ENCODE measurements at places on chromosomes 5 and 9.

DNA sequence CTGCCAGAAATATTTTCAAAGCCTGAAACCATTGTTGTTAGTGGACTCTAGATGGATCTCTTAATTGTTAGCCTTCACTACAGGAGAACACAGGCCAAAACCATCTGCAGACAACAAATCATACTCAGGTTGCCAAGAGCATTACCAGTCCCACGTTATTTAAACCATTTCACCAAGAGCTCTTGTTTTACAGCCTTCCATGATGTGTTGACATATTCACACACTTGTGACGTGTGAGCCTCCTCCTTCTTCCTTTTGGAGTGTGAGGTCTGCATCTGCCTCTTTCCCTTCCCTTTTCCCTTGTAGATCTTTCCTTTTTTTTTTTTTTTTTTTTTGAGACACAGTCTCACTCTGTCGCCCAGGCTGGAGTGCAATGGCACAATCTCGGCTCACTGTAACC, 279.0 kb downstream of the AUH start:
- DNase-seq = no peak

DNA sequence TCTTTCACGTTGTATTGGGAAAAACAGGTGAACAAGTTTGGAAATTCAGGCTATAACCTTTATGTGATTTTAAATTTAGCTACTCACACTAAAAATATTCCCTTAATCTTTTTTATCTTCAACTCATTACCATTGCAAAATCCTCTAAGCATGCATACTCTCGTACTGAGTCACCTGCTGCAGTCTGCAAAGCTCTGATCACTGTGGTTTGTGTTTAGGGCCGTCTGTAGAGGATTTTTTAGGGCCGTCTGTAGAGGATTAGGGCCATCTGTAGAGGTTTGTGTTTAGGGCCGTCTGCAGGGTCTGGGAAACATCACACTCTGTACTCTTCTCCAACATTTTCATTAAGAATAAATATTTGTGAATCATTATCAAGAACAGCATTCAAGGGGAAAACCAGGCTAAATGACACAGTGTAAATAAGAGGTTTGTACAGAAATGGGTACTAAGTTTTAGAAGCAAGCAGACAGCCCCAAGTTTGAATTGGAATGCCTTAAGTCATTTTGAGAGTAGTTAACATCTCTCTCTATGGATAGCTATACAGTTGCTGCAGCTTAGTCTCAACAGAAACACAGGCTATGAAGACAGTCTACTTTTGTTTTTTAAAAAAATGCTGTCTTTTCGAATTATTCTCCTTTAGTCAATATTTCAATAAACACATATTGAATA, 155.0 kb upstream of the TSLP start:
- DNase-seq = no peak

- no peak for DNase-seq
Observed at GRCh38 chr5:119356612-119357188, 881 bp downstream of the TNFAIP8 start.

- DNase-seq = no peak
Observed at GRCh38 chr9:18059447-18059846, 414.5 kb upstream of the ADAMTSL1 start.

DNA sequence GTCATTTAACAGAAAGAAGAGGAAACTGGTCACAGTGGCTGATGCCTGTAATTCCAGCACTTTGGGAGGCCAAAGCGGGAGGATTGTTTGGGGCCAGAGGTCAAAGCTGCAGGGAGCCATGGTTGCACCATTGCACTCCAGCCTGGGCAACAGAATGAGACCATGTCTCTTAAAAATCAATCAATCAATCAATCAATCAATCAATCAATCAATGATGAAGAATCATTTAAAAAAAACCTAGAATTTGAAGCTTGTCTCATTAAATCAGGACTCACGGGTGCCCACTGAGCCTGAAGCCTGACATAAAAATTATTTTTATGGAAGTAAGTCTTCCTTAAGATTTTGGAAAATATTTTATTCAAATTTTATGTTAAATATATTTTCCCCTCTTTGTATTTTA, 43.9 kb downstream of the BNIP1 start:
- DNase-seq = no peak

DNA sequence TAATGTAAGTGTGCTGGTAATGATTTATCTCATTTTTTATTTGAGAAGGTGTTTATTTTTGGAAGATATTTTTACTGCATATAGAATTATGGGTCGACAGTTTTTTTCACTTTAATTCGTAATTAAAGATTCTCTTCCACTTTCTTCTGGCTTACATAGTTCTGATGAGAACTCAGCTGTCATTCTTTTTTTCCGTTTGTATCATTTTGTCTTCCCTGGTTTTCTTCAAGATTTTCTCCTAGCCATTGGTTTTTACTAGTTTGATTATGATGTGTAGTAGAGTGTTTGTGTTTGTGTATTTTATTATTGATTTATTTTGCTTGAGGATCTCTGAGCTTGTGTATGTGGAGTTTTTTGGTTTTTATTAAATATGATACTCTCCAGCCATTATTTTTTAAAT, 21.7 kb downstream of the SLF1 start:
- no peak for DNase-seq

DNA sequence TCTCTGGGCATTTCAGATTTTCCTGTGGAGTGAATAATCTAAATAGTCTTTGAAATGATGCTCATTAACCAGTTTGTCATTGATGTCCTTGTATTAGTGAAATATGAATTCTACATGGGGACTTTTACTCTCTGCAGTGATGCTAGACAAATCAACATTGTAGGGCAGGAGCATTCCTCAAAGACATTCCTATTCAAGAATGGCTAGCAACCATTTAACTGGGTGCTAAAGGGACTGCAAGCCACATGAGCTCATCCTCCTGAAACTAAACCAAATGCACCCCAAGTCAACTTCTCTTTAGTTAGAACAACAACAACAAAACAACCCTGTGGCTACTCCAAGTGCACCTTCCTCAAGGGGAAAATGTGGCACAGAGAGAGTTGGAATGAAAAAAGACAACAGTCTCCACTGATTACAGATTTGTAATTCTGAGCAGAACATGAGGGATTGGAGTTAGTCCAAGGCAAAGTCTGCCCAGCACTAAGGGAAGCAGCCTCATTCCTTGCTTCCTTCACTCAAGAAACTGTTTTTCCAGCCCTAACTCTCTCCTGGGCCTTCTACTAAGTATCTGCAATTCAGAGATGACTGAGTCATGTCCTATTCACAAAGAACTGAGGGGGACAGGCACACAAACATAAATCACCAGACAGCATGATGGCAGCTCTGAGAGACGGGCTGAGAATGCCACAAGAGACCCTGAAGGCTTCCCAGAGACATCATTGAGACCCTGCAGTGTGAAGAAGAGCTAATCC, 82.0 kb upstream of the WWC1 start:
- DNase-seq = no peak

DNA sequence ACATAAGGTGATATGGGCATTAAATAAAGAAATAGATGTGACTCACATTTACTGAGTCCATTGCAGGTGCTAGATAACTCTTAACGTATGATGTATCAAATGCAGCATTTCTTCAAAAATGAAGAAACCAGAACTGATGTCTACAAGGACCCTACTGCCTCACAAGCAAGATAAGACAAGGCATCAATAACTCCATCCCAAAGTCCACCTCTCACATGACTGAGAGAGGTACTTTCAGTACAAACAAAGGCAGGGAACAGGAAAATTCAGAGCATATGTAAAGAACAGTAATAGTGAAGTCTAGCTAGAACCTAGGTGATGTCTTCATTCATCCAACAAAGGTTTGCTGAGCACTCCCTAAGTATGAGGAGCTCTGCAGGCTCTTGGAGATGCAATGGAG, 54.7 kb downstream of the KLHL3 start:
- DNase-seq = no peak

GRCh38 chr9:72509053-72509452, 12.4 kb upstream of the TMC1 start:
- DNase-seq = no peak

GRCh38 chr5:67997892-67998457, 217.6 kb upstream of the PIK3R1 start:
- DNase-seq = no peak

GRCh38 chr5:133919148-133920136, 49.0 kb downstream of the C5orf15 start:
- DNase-seq = no peak

- no peak for DNase-seq
Observed at GRCh38 chr9:23123048-23123632, 676.5 kb downstream of the DMRTA1 start.

GRCh38 chr9:82745919-82746318, 317.0 kb downstream of the RASEF start:
- DNase-seq = no peak

DNA sequence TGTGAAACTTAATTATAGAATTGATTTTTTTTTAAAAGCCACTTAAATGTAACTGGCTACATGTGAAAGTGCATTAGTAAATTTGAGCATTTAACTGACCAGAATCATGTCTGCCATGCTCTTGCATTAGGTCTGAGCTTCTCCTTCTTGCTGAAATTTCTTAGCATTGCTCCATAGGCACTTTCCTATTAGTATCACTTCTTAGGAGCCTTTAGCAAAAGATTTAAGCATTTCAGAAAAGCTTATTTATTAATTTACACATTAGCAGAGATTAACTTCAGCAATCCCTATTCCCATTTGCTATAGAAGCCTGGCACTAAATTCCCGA, 211.0 kb downstream of the SNX18 start:
- no peak for DNase-seq

GRCh38 chr9:129698254-129698757, 32.9 kb downstream of the PRRX2 start:
- DNase-seq = no peak

- no peak for DNase-seq
Observed at GRCh38 chr5:156949424-156949823, 13.6 kb downstream of the TIMD4 start.

GRCh38 chr5:151310932-151311331, 7.4 kb upstream of the SLC36A3 start:
- DNase-seq = no peak

DNA sequence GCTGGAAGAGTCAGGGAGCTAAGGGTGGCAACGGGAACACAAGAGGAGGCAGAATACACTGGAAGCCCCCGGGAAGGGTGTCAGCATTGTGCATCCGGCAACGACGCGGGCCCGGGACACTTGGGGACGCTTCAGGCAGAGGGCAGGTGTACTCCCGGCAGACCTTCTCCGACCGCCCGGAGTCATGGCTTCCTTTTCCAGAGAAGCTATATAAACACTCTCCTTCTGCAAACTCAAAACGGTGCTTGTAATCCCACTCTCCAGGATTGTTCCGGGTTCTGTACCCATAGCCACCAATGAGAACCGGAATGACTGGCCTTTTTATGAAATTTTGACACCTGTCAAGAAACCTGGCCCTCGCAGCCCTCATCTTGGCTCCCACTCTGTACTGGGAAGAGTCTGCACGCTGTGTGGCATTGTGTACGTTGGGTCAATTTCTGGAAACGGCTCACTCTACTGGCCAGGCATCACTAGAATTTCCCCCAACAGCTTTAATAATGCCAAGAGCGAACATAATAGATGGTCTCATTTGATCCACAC, 462 bp upstream of the MCC start:
- DNase-seq = no peak

DNA sequence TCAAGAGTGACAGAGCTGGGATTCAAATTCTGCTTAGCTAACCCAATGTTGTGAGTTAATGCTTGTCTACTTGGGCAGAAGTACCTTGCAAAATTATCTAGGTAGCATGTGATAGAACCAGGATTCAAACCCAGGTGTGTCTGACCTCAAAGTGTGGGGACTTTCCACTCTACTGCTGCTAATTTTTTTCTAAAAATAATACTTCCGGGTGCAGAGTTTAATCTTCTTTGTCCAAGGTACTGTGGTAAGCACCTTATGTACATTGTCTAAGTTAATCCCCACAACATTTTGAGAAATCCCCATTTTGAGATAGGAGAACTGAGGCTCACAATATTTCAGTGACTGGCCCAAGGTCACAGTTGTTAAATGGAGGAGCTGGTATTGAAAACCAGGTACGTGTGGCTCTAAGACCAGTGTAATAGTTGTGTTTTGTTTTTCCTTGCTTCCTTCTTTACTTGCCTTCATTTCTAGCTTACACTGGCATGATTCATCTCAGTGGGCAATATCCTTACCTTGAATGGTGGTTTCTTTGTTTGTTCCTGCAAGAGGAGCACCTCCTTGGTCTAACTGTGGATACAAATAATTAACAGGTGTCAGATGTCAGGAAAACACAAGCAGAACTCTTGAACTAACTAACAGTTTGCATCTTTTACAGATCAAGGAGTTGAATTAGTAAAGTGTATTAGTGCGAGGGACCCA, 7.5 kb downstream of the ALDOB start:
- no peak for DNase-seq

GRCh38 chr9:130292106-130292505, 26.5 kb downstream of the HMCN2 start:
- DNase-seq = no peak

- DNase-seq = no peak
Observed at GRCh38 chr9:33659921-33660320, 135.4 kb upstream of the PRSS3 start.

DNA sequence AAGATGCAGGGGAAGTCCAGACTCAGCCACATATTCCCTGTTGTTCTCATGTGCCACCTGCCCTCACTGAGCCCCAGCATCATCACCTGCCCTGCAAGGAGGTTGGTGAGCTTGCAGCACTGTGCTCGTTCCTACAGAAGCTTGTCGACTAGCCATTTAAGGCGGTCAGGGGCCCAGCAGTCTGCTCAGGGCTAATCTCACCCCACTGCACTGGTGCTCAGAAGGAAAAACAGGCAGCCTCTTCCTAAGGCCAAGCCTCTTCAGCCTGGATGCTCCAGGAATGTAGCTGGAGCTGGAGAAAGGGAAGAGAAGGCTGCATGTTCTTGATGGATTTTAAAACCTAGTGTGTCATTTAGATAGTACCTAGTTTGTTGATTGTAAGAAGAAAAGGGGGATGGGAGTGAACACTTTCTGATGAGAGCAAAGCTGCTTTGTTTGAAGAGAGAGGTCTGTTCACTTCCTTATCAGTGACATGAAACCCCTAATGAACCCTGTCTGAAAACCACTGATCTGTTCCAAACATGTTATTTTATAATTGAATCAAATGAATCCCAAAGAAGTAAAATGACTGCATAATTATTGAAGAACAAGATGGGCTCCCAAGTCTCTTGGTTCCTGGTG, 10.6 kb upstream of the ASPN start:
- DNase-seq = no peak

DNA sequence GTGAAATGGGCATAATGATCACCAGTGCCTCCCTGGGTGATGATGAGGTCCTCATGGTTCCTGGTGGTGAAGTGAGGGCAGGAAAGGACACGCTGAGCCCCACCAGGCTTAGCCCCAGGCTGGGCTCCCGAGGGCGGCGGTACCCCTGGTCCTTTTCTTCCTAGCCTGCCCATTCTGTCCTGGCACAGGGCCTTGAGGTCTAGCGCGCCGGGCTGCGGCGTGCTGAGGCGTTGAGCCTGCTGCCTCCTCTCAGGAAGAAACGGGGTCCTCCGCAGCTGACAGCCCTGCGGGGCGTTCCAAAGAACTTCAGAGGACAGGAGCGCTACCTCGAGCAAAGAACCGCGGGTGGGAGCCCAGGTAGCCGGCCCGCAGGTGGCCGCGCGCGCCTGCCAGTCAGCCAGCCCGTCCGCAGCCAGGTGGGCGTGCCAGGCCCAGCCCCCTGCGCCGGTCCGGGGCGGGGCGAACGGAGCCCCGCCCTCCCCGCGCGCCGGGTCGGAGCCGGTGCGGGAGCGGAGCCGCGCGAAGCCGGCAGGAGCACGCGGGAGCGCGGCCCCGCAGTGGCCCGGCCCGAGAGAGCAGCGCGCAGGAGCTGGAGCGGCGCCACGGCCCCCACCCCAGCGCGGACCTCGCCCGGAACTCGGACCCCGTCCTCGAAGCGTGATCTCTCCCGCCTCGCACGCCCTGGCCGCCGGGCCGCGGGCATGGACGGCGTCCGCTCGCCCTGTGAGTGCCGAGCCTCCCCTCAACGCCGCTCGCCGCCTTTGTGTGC, at the start of gene WNK2:
WNK2 (plus strand) TSS at position 477 of the 769 bp plus-strand sequence. CDS start 791 bp downstream, outside the sequence.
- no peak for DNase-seq

Measured in activated naive CD8-positive, alpha-beta T cell treated with anti-CD3 and anti-CD28 coated beads, Interleukin-2, amount 50 U/mL, for 16 hours (primary cell).